ENCODE measurements at places on chromosomes 16 and 17.

DNA sequence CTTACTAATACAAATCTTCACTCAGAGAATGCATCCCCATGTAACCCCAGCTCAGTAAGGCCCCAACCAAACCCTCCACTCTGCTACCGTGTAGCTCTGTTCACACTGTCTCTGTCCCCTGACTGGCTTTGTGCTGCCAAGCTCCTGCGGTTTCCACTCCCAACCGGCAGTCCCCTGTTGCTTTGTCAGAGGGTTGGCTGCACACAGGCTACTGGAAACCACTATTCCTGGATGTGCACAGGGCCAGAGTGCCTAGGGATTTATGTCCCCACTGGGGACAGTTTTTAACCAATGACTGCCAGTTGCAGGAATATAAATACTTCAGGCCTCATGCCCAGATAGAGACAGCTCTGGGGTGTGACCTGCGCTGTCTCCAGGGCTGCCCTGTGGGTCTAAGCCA, 157.1 kb upstream of the C16orf82 start:
- DNase-seq, result no peak

GRCh38 chr16:10611825-10612342, 31.5 kb upstream of the EMP2 start:
- no peak for DNase-seq

GRCh38 chr16:16021988-16022682, 72.7 kb downstream of the ABCC1 start:
- peak; percentile 88 for DNase-seq

- peak; percentile 9 for DNase-seq
Measured at GRCh38 chr16:72050769-72051464, 3.4 kb upstream of the HP start.

- peak; percentile 60 for DNase-seq
Measured at GRCh38 chr17:13030459-13031300, 12.9 kb upstream of the ELAC2 start.

DNA sequence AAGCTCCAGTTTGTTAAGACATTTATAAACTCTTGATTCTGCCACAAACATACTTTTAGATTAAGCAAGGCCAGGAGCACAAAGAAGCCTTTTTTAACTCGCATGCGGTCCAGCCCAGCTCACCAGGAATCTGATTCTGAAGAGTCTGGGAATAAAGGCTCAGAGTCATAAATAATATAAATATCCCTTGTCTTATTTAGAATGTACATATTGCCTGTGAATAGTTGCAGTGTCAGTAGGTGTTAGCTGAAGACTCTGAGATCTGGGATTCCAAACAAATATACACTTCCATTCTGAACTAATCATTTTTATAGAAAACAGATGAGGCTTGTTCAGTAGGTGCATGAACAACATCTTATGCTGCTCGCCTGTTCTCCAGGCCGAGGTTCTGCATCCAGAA, 59.1 kb upstream of the ELAC2 start:
- no peak for DNase-seq

- no peak for DNase-seq
Measured at GRCh38 chr17:2723997-2724783, 12.6 kb upstream of the CLUH start.

DNA sequence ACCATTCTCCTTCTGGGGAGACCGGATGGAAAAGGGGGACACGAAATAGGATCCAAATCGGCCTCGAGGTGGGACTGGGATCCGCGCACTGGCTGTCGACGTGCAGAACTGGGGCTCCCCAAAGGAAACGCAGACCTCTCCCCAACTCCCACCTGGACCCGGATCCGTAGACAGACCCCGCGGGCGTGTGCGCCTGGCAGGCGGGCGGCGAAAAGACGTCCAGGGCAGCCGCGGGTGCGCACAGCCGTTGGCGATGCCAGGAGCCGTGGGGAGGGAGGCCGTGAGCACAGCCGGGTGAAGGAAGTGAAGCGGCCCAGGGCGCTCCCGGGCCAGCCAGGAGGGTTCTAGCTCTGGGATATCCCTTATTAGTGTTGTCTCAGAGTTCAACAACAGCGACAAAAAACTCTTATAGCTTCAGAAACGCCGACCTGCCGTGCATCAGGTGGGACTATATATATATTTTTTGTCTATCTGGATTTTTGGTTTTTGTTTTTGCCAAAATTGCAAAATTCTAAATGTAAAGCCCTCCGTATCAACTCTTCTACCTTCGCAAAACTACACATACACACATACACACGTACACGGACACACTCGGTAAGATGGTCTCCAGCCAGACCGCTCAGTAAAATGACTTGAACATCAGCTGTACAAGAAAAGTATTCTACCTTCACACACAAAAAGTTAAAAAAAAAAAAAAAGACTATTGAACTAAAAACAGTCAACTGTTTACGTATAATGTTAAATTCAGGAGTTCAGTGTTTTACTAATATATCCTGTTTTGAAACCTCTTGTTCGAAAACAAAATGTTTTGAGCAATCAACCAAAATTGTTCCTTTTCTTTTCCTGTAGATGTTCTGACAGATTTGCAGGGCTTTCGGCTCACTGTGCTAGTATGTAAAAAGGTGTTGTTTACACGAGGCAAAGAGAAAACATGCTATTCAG, 5.2 kb upstream of the AATF start:
- no peak for DNase-seq

- no peak for DNase-seq
Measured at GRCh38 chr17:59357219-59357697, 25.8 kb downstream of the YPEL2 start.

GRCh38 chr16:14629612-14629918, 495 bp downstream of the PARN start:
- peak; percentile 6 for DNase-seq

- no peak for DNase-seq
Measured at GRCh38 chr17:57035971-57036481, 49.0 kb upstream of the AKAP1 start.

- peak; percentile 16 for DNase-seq
Measured at GRCh38 chr16:68444056-68444657, 4.2 kb downstream of the SMPD3 start.

DNA sequence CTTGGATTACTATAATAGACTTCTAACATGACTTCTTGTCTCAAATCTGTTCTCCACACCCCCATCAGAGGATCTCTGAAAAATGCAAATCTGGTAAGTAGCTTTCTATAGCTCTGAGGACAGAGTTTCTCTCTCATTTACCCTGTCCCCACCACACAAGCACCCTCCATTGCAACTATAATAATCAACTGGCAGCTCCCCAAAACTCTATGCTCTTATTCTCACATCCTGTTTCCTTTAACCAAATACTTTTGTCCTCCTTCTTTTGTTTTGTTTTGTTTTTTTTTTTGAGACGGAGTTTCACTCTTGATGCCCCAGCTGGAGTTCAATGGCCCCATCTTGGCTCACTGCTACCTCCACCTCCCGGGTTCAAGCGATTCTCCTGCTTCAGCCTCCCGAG, 73.4 kb downstream of the HELZ start:
- DNase-seq, result peak; percentile 9

- DNase-seq, result no peak
Measured at GRCh38 chr16:18839555-18839954, 38.2 kb upstream of the ARL6IP1 start.

DNA sequence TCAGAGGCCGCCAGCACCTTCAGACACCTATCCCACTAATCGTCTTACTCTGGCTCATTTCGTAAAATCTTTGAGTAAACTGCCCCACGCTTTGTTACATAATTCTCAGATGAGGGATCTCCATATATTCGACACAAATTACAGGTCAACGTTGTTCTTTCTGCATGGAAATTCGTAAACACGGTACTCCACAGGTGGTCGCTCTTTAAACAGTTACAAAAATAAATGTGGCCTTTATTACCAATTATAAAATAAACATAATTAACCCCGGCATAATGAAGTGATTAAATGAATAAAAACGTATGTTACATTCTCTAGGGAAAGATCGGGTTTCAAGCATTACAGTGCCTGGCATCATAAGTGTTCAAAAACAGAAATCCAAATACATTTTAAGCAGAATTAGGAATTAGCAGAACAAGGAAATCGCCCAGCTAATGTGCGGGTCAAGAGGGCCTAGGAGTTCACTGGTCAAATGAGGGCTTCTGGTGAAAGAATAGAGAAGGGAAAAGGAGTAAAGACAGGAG, 943 bp upstream of the PIP4K2B start:
- no peak for DNase-seq

DNA sequence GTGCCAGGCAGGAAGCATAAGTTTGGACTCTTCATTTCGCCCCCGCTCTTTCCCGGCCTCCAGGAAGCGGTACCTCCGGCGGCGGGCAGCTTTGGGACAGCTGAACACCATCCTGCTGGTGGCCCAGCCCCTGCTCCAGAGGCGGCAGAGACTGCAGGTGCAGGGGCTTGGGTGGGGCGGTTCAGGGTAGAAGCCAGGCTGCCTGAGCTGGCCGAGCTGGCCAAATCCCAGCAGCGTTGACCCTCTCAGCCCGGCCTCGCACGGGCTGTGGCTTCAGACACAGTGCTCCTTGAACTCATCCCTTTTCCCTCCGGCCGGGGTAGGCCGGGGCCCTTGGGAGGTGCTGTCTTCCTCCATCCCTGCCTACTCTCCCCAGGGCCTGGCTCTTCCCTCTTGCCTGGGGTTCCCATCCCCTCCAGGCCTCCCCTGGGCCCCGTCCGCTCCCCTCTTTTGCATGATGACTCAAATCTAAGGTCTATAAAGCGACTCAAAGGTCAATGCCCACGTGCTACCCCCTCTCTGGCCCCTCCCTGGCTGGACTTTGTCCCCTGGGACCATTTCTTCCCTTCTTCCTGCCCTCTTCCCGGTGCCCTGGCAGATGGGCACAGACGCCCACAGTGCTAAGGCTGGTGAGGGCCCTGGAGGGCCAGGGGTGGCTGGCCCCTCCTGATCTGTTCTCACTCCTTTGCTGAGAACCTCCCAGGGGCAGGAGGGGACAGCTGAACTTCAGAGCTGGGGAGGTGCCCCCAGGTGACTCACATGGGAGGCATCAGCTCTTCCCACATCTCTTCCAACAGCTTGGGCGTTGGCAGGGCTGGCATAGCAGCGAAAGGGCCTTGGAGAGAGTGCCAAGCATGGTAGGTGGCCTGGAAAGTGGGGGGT, 22.7 kb downstream of the MYO15B start:
- DNase-seq, result no peak

DNA sequence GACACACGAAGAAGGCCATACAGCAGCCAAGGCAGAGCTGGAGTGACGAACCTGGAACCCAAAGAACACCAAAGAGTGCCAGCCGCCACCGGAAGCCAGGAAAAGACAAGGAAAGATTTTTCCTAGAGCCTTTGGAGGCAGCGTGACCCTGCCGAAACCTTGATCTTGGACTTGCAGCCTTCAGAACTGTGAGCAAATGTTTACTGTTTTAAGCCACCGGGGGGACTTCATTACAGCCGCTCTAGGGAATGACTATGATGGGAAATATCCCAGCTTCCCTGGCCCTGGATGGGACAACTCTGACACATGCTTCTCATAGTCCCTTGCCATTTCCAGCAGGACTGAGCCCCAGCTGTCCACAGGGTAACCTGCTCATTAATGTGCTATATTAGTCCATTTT, 270.6 kb downstream of the HAPSTR1 start:
- no peak for DNase-seq

DNA sequence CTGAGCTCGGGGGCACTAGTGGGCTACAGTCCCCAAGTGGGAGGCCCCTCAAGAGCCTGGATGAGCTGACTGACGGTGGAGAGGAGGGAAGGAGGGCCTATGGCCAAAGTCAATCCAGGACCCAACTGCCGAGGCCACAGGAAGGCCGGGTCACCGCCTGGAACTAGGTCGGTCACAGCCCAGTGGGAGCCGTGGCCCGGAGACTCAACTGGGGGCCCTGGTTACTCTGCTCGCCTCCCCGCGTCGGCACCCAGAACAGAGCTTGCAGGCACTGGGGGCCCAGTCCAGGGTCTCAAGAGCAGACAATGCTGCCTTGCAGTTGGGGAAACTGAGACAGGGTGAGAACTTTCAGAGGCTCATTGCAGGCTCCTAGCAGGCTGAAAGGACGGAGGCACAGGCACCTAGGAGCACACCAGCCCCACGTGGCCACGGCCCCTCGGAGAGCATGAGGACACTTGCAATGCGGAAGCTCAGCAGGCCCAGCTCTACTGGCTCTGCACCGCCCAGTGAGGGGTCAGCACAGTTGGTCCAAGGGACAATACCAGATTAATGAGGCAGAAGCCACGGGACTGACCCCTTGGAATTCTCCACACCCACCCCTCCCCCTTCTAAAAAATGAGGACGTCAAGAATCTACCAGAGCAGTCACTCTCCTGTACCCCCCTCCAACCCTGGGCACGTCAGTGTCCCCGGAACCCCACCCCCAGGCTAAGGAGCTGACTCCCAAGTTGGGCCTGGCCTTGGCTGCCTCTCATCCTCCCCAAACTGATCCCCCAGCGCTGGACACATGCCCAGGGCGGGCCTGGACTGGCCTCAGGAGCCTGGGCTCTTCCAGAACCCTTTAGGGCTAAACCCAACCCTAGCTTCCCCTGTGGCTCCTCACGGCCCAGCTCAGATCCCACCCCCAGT, 2.2 kb downstream of the HS3ST6 start:
- DNase-seq, result no peak

DNA sequence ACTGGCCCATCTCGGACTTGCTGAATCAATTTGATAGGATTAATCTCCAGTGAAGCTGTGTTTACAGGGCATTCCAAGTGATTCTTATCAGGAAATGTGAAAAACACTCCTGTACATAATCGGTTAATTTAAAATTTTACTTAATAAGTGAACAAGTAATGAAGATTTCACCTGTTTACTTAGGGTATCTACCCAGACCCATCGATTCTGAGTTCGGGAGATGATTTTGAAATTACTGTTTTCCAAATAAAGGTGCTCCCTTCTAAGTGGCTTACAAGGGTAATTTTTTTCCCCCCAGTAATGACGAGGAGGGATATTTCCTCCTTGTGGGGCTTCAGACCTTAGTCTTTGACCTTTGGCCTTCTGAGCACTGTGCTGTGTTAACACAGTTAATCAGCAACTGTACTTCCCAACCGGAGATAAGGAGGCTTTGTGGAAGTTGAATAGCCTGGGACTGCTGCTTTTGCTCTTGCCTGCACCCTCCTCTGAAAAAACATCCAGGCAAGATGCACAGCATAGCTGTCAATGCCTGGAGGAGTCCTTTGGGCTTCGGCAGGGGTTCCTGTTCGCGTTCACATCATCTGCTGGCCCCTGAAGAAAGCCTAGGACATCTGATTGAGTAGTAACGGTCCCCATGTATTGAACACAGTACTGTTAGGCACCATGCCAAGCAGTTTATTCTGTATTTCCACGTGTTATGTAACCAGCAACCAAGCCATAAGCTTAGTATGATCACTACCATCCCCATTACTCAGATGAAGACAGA, 1.8 kb downstream of the FAHD1 start:
- no peak for DNase-seq

DNA sequence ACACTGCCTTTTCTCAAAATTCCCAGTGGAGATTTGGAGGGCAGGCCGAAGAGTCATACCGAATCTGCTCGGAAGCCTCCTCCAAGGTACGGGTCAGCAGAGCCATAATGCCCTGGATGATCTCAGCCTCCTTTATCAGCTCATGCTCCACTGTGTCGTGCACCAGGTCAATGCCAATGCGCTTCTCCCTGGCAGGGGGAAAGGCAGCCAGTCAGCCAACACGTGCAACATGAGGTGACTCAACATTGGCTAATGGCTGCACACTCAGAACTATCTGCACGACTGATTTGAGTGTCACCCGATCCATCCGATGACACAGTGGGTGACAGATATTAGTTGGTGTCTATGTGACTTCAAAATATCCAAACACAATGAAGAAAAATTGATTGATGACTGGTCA, 15.8 kb downstream of the TEKT1 start:
- no peak for DNase-seq

All from suppressor macrophage treated with lipopolysaccharide for 4 hours (primary cell).